ENCODE measurements at places on chromosomes 2 and 18.

GRCh38 chr2:8214036-8214615, 467.7 kb upstream of the ID2 start:
- DNase-seq, result no peak

DNA sequence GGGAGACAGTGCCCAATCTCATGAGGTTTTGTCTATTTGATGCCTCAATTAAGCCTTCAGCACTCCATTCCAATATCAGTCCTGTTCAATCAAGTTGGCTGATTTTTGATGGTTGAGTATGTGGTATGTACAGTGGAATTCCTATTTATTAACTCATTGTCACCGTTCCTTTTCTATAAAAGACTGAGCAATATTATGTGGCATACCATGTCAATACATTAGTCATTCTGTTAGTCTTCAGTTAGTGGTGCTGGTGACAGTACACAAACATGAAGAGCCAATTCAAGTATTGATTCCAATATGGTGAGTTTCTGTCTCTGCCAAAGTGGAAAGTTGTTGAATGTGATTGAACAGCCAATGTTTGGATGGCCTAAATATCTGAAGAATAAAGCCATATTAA, 1343.9 kb downstream of the SUCLG1 start:
- DNase-seq, result no peak

- DNase-seq, result no peak
Measured at GRCh38 chr2:187371221-187371620, 76.8 kb downstream of the CALCRL start.

DNA sequence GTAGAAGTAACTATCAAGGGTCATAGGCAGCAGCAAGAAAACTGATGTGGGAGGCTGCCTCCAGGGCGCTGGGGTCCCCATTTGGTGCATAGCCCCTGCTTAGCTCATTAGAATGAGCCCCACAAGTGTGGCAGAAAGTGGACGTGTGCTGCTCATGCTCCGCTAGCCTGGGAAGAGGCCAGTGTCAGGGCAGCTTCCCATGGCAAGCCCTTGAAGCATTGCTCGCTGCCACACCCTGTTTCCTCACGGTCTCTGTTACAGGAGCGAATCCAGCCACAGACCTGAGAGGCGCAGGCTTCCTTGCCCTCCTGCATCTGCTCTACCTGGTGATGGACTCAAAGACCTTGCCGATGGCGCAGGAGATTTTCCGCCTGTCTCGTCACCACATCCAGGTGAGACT, 22.5 kb downstream of the ELMOD3 start:
- DNase-seq, result no peak

All from neural progenitor cell (in vitro differentiated cells).